ENCODE measurements at places on chromosomes 16 and 17. TPM values are rescaled to one million over a fixed set of nuclear protein-coding genes. Genes with fewer than 3 reads are reported as not detected.

- no peak for DNase-seq
Observed at GRCh38 chr17:47732399-47733046, 513 bp upstream of the TBX21 start.

DNA sequence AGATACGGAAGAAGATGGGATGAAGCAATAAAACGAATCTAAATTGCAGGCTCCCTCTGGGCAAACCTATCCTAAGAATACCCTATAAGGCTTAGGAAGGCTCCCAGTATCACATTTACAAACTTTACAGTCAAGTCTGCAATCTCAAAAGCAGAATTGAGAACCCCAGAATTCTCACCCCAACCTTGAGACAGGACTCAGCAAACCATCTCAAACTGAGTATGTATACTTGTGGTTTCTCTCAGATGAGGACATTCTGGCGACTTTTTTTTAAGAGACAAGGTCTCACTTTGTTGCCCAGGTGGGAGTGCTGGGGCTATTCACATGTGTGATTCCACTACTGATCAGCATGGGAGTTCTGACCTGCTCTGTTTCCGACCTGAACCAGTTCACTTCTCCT is 19.3 kb upstream of the ITGA2B start:
- DNase-seq: no peak

GRCh38 chr17:13194887-13195286 is 177.1 kb upstream of the ELAC2 start:
- no peak for DNase-seq

GRCh38 chr17:3859940-3860339 is 13.9 kb upstream of the NCBP3 start:
- no peak for DNase-seq

The VPS25 gene
- total RNA-seq: 89.5 TPM

The KCNJ18 gene
- total RNA-seq: not detected

All from activated CD4-positive, alpha-beta T cell treated with anti-CD3 and anti-CD28 coated beads, Interleukin-2, amount 10 ng/mL, durations not matched to agents 24 days and 14 days (primary cell).